ENCODE measurements at places on chromosomes 7 and 10. TPM values are rescaled to one million over a fixed set of nuclear protein-coding genes. Genes with fewer than 3 reads are reported as not detected.

DNA sequence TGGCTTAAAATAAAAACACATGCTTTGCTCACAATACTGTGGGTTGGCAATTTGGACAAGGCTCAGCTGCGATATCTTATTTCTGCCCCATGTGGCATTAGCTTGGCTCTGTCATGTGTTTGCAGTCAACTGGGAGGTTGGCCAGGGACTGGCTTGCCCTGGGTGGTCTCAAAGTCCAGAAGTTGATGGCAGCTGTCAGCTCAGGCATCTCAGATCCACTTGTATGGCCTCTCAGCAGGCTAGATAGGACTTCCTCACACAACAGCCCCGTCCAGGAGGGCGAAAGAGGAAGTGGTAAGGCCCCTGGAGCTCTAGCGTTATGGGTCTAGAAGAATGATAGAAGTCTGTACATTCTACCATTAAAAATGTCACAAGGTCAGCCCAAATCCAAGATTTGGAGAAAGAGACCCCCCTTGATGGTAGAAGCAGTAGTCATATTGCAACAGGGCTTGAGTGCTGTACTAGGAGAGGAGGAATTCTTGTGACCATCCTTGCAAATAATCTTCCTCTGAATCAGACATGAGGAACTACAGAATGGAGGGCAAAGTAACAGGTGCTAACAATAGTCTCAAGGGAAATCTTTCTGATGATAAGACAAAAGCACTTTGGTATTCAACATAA, 166.2 kb downstream of the FAM107B start:
- DNase-seq, result no peak

- no peak for DNase-seq
These were observed 108.3 kb downstream of the ZMIZ1 start for GRCh38 chr10:79176949-79177602.

GRCh38 chr10:33661580-33662336, 327.3 kb upstream of the NRP1 start:
- DNase-seq, result no peak

GRCh38 chr7:130364451-130364850, 15.8 kb upstream of the CPA1 start:
- no peak for DNase-seq

GRCh38 chr7:41825927-41826480, 123.1 kb upstream of the INHBA start:
- DNase-seq, result no peak

GRCh38 chr10:44300666-44301649, 83.9 kb downstream of the CXCL12 start:
- DNase-seq, result no peak

GRCh38 chr10:35335133-35336083, 901 bp upstream of the CCNY start:
- DNase-seq, result no peak

GRCh38 chr7:154675560-154675959, 327.4 kb downstream of the PAXIP1 start:
- DNase-seq, result no peak

- no peak for DNase-seq
These were observed 50.0 kb upstream of the PTER start for GRCh38 chr10:16386855-16387254.

Gene RASA4B
- 20.7 TPM for polyA plus RNA-seq

Gene IDE
- 15.3 TPM for polyA plus RNA-seq

Gene RBP3
- polyA plus RNA-seq, result 0.09 TPM

Gene PPP1R17
- not detected for polyA plus RNA-seq
